ENCODE measurements at places on chromosomes 2 and 18. TPM values are rescaled to one million over a fixed set of nuclear protein-coding genes. Genes with fewer than 3 reads are reported as not detected.

DNA sequence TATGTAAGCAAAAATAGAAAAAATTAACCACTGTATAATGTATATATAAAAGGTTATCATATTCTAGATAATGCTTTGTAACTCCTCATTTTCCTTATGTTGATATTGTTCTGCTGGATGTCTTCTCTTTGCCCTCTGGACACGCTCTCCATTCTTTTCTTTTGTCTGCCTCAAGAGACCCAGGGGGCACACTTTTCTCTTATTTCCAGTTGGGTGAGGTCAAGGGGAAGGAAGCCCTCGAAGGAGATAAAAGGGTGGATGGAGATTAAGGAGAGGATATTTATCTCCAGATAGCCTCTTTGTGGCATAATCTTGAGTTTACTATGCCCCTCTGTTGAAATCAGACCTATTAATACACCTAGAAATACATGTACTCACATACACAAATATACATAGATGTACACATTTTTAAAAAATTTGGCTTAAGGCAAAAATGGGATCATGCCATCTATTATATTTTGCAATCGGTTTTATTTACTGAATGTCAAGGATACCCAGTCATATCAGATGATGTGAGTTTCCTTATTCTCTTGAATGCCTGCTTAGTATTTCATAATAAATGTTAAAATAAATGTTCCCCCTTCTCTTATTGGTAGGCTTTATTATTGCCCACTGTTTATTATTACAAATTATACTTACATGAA is 65.3 kb downstream of the LCLAT1 start:
- no peaks in the 10 kb centered on the region for H3K27me3 ChIP-seq
- H3K4me1 ChIP-seq: peaks cover 9% of the 10 kb centered on the region
- H3K4me3 ChIP-seq: no peak overlapping the region
- H3K27ac ChIP-seq: no peak overlapping the region
- no peak for DNase-seq

GRCh38 chr2:21258082-21258481 is 134.3 kb downstream of the TDRD15 start:
- no peak overlapping the region for H3K4me3 ChIP-seq
- H3K4me1 ChIP-seq: no peaks in the 10 kb centered on the region
- DNase-seq: no peak
- no peaks in the 10 kb centered on the region for H3K27me3 ChIP-seq

- no peaks in the 10 kb centered on the region for H3K36me3 ChIP-seq
- H3K4me3 ChIP-seq: no peak overlapping the region
- DNase-seq: peak; percentile 98
These were observed 90.0 kb upstream of the TAF1B start for GRCh38 chr2:9753276-9753600.

DNA sequence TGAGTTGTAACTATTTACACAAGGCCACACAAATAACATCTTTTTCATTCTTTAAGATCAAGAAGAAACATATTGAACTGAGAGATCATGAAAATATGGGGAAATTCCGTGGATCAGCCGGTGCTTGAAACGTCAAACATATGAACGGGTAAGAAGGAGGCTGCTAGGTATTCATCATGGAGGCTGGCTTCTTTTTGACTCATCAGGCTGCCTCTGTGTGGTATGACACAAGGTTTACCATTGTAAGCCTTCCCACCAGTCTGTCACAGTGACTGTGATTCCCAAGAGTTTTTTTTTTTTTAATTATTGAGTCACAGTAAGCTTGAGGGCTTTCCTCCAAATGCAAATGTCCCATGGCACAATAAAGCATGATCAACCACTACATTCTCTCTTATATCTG is 506.9 kb downstream of the BCL11A start:
- H3K36me3 ChIP-seq: no peaks in the 10 kb centered on the region
- H3K27ac ChIP-seq: no peak overlapping the region
- H3K4me3 ChIP-seq: no peak overlapping the region
- H3K4me1 ChIP-seq: no peaks in the 10 kb centered on the region

DNA sequence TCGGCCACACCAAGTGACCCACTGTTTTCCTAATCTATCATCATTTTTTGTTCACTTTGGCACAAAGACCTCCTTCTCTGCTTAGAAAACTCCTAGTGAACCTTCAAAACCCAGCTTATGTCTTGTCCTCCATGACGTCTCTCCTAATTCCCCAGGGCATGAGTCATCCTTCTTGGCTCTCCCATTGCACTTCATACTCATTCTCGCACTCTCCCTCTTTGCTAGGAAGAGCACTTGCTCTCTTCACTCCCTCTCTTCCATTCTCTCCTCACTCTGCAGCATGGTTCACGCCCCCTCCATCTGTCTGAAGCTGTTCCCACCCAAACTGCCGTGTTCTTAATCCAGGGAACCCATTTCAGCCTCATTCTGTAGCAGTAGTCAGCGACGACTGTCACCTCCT is 103.9 kb downstream of the MRO start:
- H3K4me3 ChIP-seq: no peak overlapping the region
- no peaks in the 10 kb centered on the region for H3K4me1 ChIP-seq
- no peaks in the 10 kb centered on the region for H3K27me3 ChIP-seq
- no peak for DNase-seq
- H3K27ac ChIP-seq: no peak overlapping the region

DNA sequence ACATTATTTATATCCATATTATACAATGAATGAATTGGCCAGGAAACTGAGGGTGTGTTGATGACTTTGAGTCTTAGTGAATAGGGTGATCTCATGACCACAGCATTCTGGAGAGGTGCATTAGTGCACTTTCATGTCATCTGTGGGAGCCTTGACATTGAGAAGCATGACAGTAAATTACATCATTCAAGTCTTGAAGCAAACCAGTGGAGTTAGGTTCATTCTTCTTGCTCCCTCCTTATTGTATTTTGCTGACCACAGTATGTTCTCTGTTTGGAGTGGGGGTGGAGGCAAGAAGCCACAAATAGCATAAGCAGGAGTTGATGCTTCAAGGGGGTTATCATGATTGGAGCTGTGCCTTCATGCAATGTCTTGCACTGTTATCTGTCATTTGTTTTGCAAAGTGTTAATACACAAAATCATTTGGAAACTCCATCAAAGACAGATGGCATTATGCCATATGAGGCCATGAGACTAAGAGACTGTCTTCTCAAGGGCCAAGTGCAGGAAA is 680.2 kb downstream of the NYAP2 start:
- no peak overlapping the region for H3K4me3 ChIP-seq
- peaks cover 20% of the 10 kb centered on the region for H3K4me1 ChIP-seq
- peak; percentile 99 for DNase-seq
- peak overlapping the region; percentile 71 for H3K27ac ChIP-seq
- H3K36me3 ChIP-seq: no peaks in the 10 kb centered on the region
- H3K27me3 ChIP-seq: no peaks in the 10 kb centered on the region

Gene ALPP
- not detected for total RNA-seq

Gene ACTG2
- total RNA-seq: 4.1 TPM

Measured in fibroblast of lung (primary cell).